NCI-H187 (cell line): ENCODE measurements at places on chromosomes 3 and 15.

- DNase-seq = no peak
Measured at GRCh38 chr3:21718161-21718765, 32.7 kb downstream of the ZNF385D start.

GRCh38 chr3:139897759-139898158 is 37.2 kb upstream of the CLSTN2 start:
- DNase-seq = no peak

DNA sequence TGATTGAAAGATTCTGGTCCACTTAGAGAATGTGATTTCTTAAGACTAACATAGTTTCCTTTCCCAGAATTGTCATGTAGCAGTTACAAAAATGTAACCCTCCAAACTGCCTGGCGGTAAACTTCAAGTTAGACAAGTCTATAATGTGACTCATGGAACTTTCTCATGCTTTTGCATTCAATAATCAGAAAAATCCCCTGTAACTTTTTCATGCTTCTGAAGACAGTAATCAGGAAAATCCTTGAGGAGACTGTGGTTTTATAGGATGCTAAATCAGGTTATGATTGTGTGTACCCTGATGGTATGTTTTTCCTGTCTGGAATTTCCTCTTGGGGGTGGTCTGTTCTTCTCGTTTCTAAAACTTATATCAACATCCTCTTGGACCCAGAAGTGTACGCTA is 74.0 kb upstream of the RARB start:
- DNase-seq = no peak

DNA sequence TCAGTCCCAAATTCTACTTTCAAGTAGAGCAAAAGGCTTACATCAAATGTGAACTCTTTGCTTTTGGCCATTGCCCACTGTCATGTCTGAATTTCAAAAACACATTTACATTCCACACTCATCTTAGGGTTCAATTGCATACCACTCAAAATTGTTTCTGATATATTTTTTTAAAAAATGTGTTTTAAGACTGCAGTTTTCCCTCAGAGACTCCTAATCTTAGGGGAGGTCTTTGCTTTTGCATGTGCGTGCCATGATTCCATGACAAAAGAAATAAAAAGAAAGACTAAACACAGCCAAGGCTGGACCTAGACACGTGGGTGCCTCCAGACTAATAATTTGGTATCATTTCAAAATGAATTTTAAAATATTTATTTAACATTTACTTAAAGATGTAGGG is 396.8 kb upstream of the RASGRP1 start:
- no peak for DNase-seq

- DNase-seq = no peak
Measured at GRCh38 chr3:42094128-42094527, 3.0 kb downstream of the TRAK1 start.
